Activated CD4-positive, CD25-positive, alpha-beta regulatory T cell treated with anti-CD3 and anti-CD28 coated beads, Interleukin-2, amount 50 U/mL, for 24 hours (primary cell): ENCODE measurements at places on chromosomes 7 and 10.

GRCh38 chr10:86661161-86662025 lies 6.9 kb upstream of the LDB3 start:
- no peak for ATAC-seq

GRCh38 chr7:140176122-140176701 lies 571 bp downstream of the KDM7A start:
- ATAC-seq = no peak

- ATAC-seq = no peak
Measured at GRCh38 chr7:42123716-42124115, 113.3 kb downstream of the GLI3 start.

- no peak for ATAC-seq
Measured at GRCh38 chr7:16428672-16429071, 7.3 kb upstream of the CRPPA start.

DNA sequence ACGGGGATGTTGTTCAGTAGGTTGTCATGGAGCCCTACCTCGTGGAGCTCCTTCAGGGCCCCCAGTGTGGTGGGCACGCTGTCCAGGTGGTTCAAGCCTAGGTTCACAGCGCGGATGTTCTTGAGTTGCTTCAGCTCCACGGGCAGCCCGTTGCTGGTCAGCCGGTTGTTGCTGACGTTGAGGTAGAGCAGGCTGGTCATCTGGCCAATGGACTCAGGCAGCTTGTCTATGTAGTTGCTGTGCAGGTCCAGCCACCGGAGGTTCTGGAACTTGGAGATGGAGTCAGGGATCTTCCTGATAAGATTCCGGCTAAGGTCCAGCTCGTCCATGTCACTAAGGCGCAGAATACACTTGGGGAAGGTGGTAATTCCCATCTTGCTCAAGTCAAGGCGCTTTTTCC lies 26.0 kb downstream of the LRRC18 start:
- ATAC-seq = no peak

- no peak for ATAC-seq
Measured at GRCh38 chr7:122311734-122312450, 7.3 kb upstream of the FEZF1 start.

DNA sequence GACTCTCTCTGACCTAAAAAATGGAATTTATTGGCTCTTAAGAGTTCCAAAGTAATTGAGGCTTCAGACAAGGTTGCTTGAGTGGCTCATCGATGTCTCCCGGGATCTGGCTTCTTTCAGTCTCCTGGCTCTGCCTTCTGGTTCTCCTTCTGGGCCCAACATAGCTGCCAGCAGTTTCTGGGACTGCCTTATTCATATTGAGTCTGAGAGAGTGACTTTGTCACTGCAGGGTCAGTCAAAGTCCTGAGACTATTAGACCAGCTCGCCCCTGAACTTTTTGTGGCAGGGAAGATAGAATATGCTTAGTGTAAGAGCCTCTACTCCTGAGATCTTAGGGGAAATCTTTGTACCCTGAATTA lies 94.0 kb downstream of the MMRN2 start:
- ATAC-seq = no peak

- ATAC-seq = no peak
Measured at GRCh38 chr10:110775406-110775805, 96.3 kb upstream of the PDCD4 start.

GRCh38 chr10:14556285-14556956 lies 218.3 kb downstream of the FAM107B start:
- peak; percentile 6 for ATAC-seq

GRCh38 chr7:51219261-51219988 lies 97.2 kb downstream of the COBL start:
- no peak for ATAC-seq

DNA sequence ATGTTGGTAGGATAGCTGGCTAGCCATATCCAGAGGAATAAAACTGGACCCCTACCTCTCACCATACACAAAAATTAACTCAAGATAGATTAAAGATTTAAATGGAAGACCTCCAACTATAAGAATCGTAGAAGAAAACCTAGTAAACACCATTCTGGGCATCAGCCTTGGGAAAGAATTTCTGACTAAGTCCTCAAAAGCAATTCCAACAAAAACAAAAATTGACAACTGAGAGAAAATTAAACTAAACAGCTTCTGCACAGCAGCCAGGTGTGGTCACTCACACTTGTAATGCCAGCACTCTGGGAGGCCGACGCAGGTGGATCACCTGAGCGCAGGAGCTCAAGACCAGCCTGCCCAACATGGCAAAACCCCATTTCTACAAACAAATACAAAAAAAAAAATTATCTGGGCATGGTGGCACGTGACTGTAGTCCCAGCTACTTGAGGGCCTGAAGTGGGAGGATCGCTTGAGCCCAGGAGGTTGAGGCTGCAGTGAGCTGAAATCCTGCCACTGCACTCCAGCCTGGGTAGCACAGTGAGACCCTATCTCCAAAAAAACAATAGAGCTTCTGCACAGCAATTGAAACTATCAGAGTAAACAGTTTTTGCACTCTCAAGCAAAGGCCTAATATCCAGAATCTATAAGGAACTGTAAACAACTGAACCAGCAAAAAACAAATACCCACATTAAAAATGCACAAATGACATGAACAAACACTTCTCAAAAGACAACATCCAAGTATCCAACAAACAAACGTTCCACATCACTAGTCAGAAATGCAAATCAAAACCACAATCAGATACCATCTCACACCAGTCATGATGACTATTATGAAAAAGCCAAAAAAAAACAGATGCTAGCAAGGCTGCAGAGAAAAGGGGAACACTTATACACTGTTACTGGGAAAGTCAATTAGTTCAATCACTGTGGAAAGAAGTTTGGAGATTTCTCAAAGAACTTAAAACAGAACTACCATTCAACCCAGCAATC lies 4.8 kb downstream of the CRPPA start:
- no peak for ATAC-seq

- ATAC-seq = no peak
Measured at GRCh38 chr10:112803961-112804401, 146.1 kb upstream of the TCF7L2 start.

- no peak for ATAC-seq
Measured at GRCh38 chr10:98795467-98795866, 348.7 kb upstream of the HPS1 start.

DNA sequence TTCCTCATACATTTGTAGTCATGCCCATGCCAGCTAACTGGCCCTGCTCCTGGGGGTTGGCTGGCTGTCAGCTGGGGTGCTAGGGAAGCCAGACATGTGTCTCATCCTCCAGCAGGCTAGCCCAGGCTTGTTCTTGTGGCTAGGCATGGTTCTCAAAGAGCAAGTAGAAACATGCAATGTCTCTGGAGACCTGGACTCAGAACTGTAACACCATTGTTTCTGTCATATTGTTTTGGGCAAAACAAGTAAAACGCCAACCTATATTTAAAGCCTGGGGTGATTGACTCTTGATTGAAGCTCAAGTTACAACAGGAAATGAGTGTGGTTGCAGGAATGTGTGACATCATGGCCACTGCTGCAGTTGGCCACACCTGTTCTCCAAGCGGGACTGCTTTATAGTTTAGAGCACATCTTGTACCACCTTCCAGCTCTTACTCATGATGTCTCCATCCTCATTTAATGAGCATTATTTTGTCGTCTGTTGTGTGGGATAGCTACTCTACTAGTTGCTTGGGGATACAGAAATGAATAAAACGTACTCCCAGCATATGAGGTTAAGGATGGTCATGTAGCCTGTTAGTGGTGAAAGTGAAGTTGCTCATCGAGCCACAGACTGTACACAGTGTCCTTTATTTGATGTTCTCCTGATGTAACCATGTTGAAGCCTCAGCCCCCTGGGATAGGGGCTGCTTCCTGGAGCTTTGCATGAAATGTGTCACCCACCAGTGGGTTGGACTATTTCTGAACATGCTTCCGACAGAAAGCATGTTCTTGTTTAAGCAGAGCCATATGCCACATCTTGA lies 168.4 kb downstream of the SORCS3 start:
- ATAC-seq = no peak

DNA sequence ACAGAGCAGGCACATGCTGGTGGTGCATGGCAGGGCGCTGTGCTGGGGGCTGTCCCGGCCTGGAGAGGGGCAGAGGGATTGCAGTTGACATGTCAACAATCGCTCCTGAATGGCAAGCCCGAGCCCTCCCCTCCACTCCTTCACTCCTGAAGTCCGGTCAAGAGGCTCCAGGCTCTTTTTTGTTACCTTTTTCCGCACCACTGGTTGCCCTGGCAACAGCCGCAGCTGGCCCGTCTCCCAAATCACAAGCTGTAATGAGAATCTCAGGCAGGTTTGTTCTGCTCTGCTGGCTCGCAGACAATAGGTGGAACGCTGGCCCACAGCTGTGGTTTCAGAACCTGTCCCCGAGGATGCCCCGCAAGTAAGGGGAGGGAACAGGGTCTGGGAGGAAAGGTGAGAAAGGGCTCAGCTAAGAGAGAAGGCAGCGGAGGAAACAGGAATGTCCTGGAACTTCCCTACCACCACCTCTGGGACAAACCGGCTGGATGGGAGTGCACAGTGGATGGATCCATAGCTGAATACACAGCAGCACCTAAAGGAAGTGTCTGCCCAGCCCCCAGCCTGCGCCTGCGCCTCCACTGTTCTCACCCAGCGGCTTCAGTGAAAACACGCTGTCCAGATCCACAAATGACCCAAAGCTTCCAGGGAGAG lies 58.9 kb downstream of the CALML3 start:
- ATAC-seq = no peak

DNA sequence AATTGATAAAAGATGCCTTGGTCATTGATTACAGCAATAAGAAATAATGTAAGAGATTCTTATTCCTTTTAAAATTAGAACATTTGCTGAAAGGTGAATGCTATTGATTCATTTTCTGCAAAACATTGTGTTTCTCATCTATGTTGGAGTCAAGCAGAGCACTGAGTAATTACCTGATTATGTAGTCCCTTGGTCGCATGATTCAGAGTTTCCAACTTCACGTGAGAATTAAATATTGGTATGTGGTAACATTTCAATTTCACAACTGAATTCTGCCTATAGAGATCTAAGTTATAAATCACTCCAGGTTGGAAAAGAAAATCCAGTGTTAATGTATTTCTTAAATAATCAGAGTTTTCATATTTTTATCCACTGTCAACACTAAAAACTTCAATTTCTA lies 701.4 kb downstream of the PHTF2 start:
- no peak for ATAC-seq

GRCh38 chr7:158854681-158855081 lies 1.7 kb upstream of the DYNC2I1 start:
- no peak for ATAC-seq

DNA sequence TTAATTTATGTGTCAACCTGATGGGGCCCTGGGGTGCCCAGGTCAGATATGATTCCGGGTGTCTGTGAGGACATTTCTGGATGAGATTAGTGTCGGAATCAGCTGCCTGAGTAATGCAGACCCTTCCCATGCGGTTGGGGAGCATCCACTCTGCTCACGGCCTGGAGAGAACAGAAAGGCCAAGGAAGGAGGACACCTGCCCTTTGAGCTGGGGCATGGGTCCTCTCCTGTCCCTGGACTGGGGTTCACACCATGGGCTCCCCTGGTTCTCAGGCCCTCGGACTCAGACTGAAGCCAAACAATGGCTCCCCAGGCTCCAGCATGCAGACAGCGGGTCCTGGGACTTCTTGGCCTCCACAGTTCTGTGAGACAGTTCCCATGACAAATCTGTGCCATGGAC lies 94.3 kb downstream of the BMS1 start:
- ATAC-seq = no peak

GRCh38 chr10:112613620-112614019 lies 166.6 kb downstream of the VTI1A start:
- no peak for ATAC-seq

- ATAC-seq = no peak
Measured at GRCh38 chr10:10958041-10958440, 59.6 kb upstream of the CELF2 start.

- ATAC-seq = no peak
Measured at GRCh38 chr7:127899411-127899810, 131.8 kb downstream of the LRRC4 start.

GRCh38 chr7:132564849-132565248 lies 11.4 kb downstream of the PLXNA4 start:
- no peak for ATAC-seq

- ATAC-seq = no peak
Measured at GRCh38 chr10:98949306-98949705, 286.3 kb downstream of the HPSE2 start.

GRCh38 chr10:86970162-86970981 lies 2.1 kb downstream of the ADIRF start:
- ATAC-seq = no peak

DNA sequence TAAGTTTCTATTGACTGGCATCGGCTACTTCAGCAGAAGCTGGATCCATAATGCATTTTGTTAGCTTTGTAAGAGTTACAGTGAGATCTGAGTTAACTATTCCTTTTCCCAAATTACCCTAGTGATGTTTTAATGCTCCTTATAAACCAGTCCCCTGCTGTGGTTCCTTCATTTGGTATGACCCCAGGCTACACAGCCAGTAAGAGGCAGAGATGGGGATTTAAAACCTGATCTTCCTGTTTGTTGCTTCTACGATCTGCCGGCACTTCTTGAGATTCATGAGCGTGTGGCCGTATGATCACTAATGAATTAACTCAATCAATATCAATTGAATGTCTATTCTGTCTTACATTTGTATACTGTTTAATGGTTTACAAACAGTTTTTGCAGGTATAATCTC lies 86.1 kb downstream of the CACNB2 start:
- ATAC-seq = no peak

DNA sequence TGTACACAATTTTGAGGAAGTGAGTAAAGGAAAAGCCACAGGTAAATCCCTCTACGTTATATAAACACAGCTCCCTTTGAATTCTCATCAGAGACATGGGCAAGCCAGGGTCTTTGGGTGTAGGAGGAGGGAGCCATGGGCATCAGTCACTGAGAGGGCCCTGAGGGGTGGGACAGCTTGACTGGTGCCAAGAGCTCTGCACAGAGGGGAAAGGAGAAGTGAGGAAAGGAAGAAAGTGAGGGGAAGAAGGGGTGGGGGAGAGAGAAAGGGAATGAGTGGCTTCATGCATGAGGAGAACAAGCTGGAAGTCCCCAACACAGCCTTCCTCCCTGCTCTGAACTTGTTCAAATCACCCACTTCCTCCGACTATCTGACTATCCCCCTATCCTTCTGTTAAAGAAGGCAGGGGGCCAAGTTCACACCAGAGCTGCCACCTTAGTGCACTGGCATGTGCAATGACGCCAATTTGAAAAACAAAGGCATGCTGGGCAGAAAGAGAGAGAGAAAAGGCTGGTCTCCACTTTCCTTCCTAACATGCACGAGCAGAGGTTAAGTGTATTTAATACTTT lies 16.4 kb upstream of the RNF148 start:
- no peak for ATAC-seq
